ENCODE measurements at places on chromosomes 4 and X.

DNA sequence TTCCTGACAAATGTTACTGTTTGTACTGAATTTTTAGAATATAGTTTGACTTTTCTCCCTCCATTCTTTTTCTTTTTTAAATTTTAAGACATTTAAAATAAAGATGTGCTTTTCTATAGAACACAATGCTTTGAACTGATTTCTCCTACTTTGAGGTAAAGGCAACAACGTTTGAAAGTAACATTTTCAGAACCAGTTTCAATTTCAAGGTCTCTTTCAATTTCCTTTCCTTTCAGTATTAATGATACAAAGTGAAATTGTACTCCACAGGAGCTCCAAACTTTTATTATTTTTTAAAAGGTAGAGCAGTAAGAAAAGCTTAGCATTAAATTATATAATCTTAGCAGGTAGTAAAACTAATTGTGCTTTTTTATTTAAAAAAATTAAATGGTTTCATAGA is 54.9 kb downstream of the NDST4 start:
- no peak for DNase-seq

GRCh38 chrX:1223242-1223600 is 10.8 kb upstream of the CRLF2 start:
- DNase-seq, result no peak

DNA sequence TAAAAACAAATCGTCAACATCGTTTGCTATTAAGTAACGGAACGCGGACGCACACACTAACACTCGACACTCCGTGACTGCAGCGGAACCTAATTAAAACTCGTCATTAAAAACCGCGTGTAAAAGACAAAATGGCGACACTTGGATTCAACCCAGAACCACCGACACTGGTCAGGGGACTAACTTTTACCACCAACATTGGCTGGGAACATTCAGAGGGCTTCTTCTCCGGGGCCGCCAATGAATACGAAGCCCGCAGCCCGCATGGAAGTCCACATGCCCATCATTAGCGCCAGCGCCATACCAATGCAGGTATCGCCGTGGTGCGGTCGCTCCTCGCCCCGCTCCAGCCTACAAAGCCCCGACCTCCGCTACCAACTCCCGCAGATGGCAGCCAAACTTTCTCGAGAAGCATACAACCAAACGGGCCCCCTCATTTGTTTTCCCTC is 498 bp downstream of the RBMX start:
- no peak for DNase-seq

GRCh38 chr4:168151327-168151726 is 59.0 kb downstream of the ANXA10 start:
- no peak for DNase-seq

- DNase-seq, result no peak
Measured at GRCh38 chrX:101602077-101602476, 15.7 kb downstream of the ARMCX6 start.

GRCh38 chr4:122744229-122744628 is 11.7 kb downstream of the BBS12 start:
- no peak for DNase-seq

- no peak for DNase-seq
Measured at GRCh38 chr4:143643399-143643798, 57.1 kb downstream of the FREM3 start.

GRCh38 chrX:69357317-69357716 is 146.8 kb upstream of the NALF2 start:
- DNase-seq, result no peak

- DNase-seq, result no peak
Measured at GRCh38 chrX:70033348-70034051, 16.2 kb downstream of the AWAT2 start.

DNA sequence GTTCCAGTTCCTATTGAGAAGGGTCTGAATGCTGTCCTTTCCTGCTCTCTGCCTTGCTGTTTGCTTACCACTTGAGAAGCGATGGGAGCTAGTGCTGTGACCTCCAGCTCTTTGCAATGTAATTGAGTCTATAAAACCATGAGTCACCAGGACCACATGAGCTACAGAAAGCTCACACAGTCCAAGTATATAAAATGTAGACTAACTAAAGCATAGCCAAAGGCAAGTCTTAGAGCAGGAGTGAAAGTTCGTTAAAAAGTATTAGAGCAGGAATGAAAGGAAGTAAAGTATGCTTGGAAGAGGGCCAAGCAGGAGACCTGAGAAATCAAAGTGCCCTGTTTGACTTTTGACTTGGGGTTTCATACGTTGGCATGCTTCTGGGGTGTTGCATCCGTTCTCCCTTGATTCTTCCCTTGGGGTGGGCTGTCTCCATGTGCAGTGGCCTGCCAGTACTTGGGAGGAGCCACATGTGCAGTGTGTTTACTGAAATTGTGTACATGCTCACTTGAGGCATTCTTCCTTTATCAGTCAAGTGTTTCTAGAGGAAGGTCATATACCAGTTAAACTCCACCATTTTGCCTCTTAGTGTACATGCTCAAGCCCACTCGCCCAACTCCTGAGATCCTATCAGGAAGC is 71.3 kb upstream of the KIT start:
- no peak for DNase-seq

DNA sequence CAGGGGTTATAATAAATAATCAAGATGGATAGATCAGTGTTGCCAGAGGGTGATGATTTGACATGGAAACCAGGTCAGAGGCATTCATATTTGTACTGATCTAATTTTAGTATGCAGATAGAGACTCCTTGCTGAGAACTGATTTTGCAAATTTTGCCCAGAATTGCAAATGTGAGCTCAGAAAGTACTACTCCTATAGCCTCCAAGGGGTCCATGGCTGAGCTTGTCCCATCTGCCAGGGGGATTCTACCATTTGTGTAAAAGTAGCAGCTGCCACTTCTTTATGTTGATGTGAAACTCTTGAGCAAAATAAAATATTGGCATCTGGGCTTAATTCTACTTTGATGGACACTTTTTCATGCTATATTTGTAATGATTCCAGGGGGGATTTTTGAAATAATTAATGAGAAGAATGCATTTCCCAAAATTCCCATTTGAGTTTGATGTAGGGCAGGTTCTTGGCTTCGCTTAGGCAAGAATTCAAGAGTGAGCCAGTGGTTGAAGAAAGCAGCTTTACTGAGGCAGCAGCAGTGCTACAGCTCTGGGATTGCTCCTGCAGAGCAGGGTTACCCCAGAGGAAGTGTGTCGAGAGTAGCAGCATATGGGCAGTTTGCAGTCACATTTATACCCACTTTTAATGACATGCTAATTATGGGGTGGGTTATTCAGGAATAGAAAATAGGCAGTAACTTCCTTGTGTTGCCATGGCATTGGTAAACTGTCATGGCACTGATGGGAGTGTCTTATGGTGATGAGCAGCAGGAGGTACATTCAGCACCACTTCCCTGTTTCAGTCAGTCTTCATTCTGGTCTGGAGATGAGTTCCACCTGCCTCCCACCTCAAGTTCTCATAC is 38.7 kb upstream of the DCLK2 start:
- DNase-seq, result no peak

DNA sequence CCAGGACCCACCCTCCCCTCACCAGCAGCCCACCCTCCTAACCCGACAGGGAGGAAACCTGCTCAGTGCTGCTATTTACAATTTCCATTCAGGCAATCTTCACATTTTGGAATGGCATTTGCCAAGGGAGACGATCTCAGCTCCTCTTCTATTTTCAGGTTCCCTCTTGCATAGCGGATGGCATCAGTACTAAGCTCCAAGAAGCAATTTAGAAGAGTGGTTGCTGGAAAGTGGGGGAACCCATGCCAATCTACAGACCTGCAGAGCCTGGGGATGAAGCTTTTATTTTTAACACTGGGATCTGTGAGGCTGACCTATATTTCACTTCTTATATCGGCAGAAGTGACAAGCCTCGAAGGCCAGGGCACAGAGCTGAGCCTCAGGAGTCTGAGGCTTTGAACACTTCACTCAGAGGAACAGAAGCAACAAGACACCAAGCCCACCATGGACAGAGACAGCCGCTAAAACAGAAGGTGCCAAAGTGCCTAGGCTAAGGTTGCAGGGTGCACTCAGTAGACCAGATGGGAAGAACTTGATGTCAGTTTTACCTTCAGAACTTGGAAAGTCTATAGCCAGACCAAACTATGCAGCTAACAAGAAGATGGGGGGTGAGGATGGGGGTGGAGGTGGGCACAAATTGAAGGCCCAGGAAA is 44.0 kb downstream of the SCD5 start:
- DNase-seq, result no peak

GRCh38 chr4:53651156-53651735 is 60.0 kb upstream of the LNX1 start:
- no peak for DNase-seq

DNA sequence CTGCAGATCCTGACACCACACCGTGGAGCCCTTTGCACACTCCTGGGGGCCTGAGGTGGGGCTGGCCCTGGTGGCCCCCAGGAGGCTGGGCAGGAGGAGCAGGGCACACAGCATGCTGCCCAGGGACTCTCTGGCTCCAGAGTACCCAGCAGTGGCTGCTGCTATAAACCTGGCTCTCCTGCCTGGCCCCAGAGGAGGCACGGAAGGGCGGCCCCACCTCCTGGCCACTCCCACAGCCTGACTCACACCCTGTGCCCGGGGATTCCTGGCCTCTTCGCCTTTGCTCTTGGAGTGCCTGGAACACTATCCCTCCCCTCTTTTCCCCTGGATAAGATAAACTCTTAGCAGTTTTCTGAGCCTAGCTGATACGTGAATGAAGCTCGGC is at the start of gene PSAPL1:
PSAPL1 (minus strand) TSS at position 165 of the 385 bp plus-strand sequence; CDS start at position 114, 51 bp downstream.
- DNase-seq, result no peak

GRCh38 chr4:38167973-38168372 is 207.8 kb downstream of the PTTG2 start:
- DNase-seq, result no peak

DNA sequence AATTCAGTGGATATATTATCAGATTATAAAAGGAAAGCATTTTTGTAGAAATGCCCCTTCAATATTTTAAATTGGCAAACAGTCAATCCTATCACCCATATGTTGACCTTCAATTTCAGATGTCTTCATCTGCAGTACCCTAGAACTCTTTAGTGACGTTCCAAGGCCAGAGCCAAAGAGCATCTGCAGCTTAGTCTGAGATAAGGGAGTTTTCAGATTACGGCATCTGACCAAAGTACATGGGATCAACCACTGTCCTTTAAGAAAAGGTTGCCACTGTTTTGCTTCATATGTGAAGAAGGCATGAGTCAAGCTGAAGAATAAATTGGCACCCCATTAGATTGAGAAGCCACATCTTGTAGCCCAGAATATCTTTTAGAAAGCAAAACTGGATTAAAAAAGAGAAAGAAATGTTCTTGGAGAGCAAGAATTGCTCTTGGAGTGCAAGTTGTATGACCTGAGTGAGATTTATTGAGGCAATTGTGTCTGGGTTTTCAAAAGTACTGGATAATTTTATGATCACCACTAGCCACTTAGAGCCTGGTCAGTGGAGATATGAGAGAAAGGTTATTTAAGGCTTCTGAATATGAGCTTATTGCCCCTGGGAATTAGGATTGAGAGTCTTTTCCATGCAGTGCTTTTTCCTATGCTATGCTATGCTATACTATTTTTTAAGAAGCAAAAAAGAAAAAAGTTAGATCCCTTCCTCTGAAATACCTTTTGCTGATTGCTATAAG is 251.9 kb upstream of the NR3C2 start:
- DNase-seq, result no peak

DNA sequence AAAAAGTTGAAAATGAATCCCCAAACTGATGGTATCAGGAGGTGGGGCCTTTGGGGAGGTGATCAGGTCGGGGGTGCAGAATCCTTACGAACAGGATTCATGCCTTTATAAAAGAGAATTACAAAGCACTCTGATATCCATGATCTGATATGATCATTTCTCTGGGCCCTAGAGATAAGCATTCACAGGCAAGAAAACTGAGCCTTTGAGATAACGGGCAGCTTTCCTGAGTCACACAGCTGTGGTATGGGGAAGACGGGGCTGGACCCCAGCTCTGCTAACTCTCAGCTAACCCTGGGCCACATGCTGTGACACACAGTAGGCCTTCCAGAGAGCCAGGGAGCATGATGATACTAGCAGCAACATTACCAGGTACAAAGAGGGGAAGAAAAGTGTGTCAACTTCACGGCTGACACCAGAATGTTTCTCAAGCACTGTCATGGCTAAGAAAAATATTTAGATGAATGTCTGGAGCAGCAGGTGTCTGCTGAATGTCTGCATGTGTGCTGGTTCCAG is 85.1 kb downstream of the SLC2A9 start:
- DNase-seq, result no peak

DNA sequence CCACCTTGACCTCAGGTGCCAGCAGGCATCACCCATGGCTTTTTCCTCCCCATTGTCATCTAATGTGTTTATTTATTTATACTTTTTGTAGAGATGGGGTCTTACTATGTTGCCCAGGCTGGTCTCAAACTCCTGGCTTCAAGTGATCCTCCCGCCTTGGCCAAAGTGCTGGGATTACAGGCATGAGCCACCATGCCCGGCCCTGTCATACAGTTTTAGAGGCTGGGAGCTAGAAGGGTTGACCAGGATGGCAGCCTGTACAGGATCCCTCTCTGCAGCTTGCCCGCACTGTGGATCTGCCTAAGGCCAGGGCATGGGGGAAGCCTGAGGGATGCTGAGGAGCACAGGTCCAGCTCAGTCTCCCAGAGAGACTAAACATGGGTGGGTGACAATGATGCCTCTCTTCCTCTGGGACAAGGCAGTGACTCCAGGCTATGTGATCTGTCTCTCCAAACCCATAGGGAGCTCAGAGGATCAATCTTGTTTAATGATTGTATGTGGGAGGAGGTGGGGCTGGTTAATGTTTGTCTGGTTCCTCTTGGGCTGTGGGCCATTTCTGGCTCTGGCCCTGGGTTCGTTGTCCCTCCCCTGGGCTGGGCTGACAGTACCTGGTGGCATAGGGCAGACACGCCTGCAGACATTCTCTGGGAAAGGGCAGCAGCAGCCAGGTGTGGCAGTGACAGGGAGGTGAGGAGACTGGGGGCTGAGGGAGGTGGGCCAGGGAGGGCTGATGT is 8.3 kb upstream of the GJB1 start:
- DNase-seq, result no peak

- no peak for DNase-seq
Measured at GRCh38 chr4:10552591-10553280, 95.5 kb upstream of the ZNF518B start.

- no peak for DNase-seq
Measured at GRCh38 chr4:153541456-153542096, 75.4 kb downstream of the TMEM131L start.

GRCh38 chr4:65193985-65194384 is 476.3 kb downstream of the EPHA5 start:
- no peak for DNase-seq
